ENCODE measurements at places on chromosomes 6 and 20. TPM values are rescaled to one million over a fixed set of nuclear protein-coding genes. Genes with fewer than 3 reads are reported as not detected.

PI16 gene
- polyA plus RNA-seq = 2.3 TPM

SLC22A2 gene
- polyA plus RNA-seq = not detected

DNPH1 gene
- polyA plus RNA-seq = 125 TPM

COL21A1 gene
- not detected for polyA plus RNA-seq

MMP24 gene
- 0.09 TPM for polyA plus RNA-seq

MUC22 gene
- not detected for polyA plus RNA-seq

PLN gene
- 0.10 TPM for polyA plus RNA-seq

ARFGEF3 gene
- not detected for polyA plus RNA-seq

SNPH gene
- 1.3 TPM for polyA plus RNA-seq

NEURL2 gene
- 1.6 TPM for polyA plus RNA-seq

GSTA2 gene
- not detected for polyA plus RNA-seq

MMUT gene
- polyA plus RNA-seq = 10.4 TPM

BIRC7 gene
- not detected for polyA plus RNA-seq

TREM2 gene
- not detected for polyA plus RNA-seq

SLCO4A1 gene
- 3.4 TPM for polyA plus RNA-seq

MYT1 gene
- not detected for polyA plus RNA-seq

HMGA1 gene
- polyA plus RNA-seq = 68.3 TPM

BPIFA1 gene
- not detected for polyA plus RNA-seq

PAQR8 gene
- 6.4 TPM for polyA plus RNA-seq

CDSN gene
- not detected for polyA plus RNA-seq

OLIG3 gene
- polyA plus RNA-seq = not detected

RSPO3 gene
- not detected for polyA plus RNA-seq

SNX21 gene
- 2.4 TPM for polyA plus RNA-seq

FAM217A gene
- polyA plus RNA-seq = not detected

SCUBE3 gene
- polyA plus RNA-seq = 0.09 TPM

ABHD16B gene
- 0.19 TPM for polyA plus RNA-seq

CSNK2B gene
- polyA plus RNA-seq = 268 TPM

FAM209A gene
- not detected for polyA plus RNA-seq

MTFR2 gene
- 1.5 TPM for polyA plus RNA-seq

SLC25A27 gene
- not detected for polyA plus RNA-seq

VGLL2 gene
- polyA plus RNA-seq = not detected

RIPPLY2 gene
- polyA plus RNA-seq = not detected

HSPA1L gene
- polyA plus RNA-seq = 1.2 TPM

ZC3H12D gene
- polyA plus RNA-seq = 8.2 TPM

EBF4 gene
- polyA plus RNA-seq = 1.1 TPM

DEFB110 gene
- polyA plus RNA-seq = not detected

RBPJL gene
- not detected for polyA plus RNA-seq

TREML2 gene
- polyA plus RNA-seq = 12.4 TPM

SLC2A10 gene
- not detected for polyA plus RNA-seq

All from IgD-negative memory B cell (primary cell).